ENCODE measurements at places on chromosomes 5 and 9. TPM values are rescaled to one million over a fixed set of nuclear protein-coding genes. Genes with fewer than 3 reads are reported as not detected.

Gene OTP
- not detected for total RNA-seq

Gene SREK1
- 47.3 TPM for total RNA-seq

Gene LYSMD3
- 11.3 TPM for total RNA-seq

Gene BBLN
- 26.3 TPM for total RNA-seq

Gene ENTPD8
- 0.26 TPM for total RNA-seq

Gene RAI14
- 149 TPM for total RNA-seq

Gene DAPK1
- 28.2 TPM for total RNA-seq

Gene SLC38A9
- total RNA-seq, result 36.2 TPM

Gene SLIT3
- under 0.01 TPM for total RNA-seq

Gene RNF145
- 42.7 TPM for total RNA-seq

Gene ASS1
- 2.3 TPM for total RNA-seq

Gene NR3C1
- total RNA-seq, result 14.2 TPM

Gene DPYSL3
- 20.2 TPM for total RNA-seq

Gene LCN6
- not detected for total RNA-seq

Gene PCA3
- total RNA-seq, result 0.25 TPM

Gene GABRA1
- total RNA-seq, result not detected

Gene SPARC
- 525 TPM for total RNA-seq

Gene CCDC183
- total RNA-seq, result 0.51 TPM

Gene HOMER1
- total RNA-seq, result 6.3 TPM

Gene PCDHGB6
- total RNA-seq, result 1.5 TPM

Gene ZDHHC11
- total RNA-seq, result 0.26 TPM

Gene CAMK4
- 0.13 TPM for total RNA-seq

Gene PCSK5
- total RNA-seq, result 1.0 TPM

Gene CMYA5
- total RNA-seq, result under 0.01 TPM

Gene BTNL8
- total RNA-seq, result 0.13 TPM

Gene FOXD4L3
- total RNA-seq, result under 0.01 TPM

Gene DOK3
- total RNA-seq, result 4.4 TPM

Gene CRB2
- total RNA-seq, result not detected

Gene NOXA1
- total RNA-seq, result 1.3 TPM

Gene ZNF454
- total RNA-seq, result 0.26 TPM

Gene DEPDC1B
- total RNA-seq, result 4.4 TPM

Gene CA9
- total RNA-seq, result 0.13 TPM

Gene PCDHB13
- total RNA-seq, result 0.51 TPM

Gene FOXD4L4
- 0.13 TPM for total RNA-seq

Data from dermis microvascular lymphatic vessel endothelial cell (primary cell).